Glutamatergic neuron (in vitro differentiated cells): ENCODE measurements at places on chromosomes 7 and 10.
A peak's percentile ranks its signal among the peaks of the same experiment; 100 is the strongest.

- DNase-seq, result no peak
Observed at GRCh38 chr7:157502701-157503111, 165.9 kb downstream of the DNAJB6 start.

DNA sequence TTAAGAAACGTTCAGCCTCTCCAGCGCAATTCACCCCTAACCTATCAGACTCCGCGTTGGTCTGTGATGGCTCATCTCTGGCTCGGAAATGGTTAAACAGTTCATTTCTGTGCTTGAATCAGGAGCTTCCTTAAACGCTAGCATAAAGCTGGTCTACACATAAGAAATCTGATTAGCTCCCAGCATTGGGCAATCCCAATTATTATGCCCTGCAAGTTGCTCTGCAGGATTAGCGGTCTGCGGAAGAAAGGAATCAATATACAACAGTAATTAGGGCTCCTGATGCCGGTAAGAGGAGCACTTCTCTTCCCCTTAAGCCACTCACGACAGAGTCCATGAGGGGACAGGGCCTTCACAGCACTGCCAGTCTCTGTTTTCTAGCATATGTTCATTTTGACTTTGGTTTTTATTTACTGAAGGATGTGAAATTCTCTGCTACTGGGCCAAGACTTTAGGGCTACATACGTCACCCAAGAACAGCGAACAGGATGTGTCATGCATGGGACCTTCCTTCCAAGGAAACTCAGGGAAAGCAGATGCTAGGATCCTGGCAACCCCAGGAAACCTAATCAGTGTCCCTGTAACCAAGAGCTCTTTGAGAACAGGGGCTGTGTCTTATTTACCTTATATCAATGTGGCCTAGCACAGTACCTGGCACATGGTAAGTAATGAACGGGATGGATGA, 324.4 kb downstream of the KCNMA1 start:
- no peak for DNase-seq

GRCh38 chr10:3186368-3186767, 13.8 kb upstream of the PITRM1 start:
- DNase-seq, result no peak

- DNase-seq, result no peak
Observed at GRCh38 chr7:132158166-132158565, 418.1 kb downstream of the PLXNA4 start.

GRCh38 chr10:2278363-2278762, 541.0 kb upstream of the ADARB2 start:
- DNase-seq, result no peak

DNA sequence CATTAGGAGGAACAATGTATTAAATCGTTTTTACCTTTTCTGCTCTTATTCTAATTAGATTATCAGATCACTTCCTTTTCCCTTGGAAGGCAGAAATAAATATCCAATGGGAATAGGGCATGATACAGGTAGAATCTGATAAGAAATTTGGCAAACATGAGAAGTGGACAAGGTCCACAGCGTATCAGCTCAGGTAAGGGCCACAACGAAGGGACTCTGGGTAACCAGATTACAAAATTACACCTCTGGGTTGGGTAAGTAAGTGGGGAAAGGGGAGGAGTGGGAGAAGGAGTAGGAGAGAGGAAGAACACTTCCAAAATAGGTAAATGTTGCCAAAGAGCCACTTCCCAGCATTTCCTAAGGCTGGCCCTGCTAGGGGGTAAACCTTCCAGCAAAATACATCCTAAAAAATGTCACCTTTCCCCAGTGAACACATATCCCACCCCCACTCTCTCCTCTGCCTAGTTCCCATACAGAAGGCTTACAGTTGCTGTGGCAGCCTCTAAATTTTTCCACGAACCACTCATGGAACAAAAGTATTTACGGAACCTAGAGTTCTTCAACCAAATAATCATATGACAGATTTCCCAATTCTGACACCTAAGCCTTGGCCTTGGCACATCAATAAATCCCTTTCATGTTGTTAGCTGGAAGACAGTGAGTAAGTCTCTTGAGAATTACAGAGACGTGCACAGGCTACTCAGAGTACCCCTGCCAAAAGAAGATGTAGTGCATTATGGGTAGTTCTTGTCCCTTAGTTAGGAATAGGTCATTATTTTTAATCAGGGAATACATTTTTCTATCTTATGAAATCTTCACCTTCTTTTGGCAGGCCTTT, 51.5 kb upstream of the DLX6 start:
- no peak for DNase-seq

DNA sequence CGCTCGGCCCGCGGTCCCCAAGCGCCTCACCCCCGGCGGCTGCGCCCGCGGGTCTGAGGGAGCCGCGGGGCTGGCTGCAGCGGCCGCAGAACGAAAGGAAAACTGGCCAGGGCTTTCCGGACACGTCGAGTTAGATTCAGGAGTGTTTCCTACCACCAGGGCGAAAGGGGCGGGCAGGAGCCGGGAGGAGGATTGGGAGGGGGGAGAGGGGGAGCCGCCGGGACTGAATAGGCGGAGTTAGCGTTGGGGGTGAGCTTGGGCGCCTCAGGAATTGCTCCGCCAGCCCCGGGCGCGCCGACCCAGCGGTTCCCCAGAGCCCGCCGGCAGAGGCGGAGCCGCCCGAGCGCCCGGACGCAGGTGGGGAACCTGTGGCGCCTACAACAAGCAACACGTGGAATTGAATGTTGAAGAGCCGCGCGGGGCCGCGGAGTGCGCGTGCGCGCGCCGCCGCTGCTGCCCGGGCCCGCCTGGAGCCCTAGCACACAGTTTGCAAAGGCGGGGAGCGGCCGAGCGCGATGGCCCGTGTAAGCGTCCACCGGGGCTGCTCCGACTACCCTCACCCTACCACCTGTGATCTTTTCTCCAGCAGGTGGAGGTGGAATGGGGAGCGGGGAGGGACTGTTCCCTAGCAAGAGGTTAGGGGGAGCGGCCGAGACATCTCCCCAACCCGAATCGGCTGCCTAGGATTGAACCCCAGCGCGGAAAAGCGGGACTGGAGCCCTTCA, at the start of gene CADPS2:
Gene CADPS2, minus strand, starts transcription at position 104 of the 725 bp plus-strand sequence. CDS start 123 bp downstream, outside the sequence.
- DNase-seq, result peak; percentile 66

DNA sequence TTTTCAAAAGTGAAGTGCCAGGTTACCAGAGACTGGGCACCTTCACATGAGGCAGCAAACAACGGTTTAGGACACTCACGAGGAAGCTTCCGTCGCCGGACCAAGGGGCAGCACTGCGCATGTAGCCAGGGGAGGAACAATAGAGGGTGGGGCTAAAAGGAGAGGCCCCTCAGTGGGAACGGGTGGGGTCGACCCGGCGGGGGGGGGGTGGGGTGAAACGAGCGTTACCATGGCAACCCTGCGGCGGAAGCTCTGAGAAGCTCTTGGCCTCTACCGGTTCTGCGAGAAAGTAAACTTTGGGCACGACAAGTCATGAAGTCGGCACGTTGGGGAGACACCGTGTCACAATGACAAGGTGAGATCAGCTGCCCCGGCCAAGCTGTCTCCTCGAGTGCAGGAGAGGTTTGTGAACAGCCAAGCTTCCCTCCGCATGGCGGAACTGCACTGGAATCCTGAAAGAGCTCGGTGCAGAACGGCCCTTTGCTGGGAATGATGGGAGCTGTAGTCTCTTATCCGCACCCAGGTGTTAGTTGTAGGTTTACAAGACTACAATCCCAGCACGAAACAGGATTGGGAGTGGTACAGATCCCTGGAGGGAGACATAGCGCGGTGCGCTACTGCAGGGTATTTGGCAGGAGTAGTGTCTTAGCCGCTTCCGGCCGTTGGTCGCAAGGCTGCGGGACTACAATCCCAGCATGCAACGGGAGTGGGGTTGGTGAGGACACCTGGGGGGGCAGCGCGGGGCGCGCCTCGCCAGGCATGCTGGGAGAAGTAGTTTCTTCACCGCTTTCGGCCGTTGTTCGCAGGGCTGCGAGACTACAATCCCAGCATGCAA, 72.8 kb upstream of the ZNF722 start:
- no peak for DNase-seq

DNA sequence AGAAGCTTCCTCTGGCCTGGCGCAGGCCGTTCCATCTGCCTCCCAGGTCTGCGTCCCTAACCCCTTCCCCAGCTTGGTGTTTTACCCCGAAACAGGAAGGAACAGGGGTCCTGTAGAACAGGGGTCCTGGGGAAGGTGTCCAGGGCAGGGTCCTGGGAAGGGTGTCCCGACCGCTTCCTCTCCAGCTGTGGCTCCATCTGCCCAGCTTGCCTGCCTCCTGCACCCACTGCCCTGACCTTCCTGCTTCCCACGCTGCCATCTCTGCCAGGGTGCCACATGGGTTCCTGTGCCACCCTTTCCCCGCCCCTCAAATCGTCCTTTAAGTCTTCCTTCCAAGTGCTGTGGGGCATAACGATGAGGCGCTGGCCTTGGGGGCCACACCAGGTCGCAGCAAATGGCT, 32.4 kb downstream of the WDR86 start:
- DNase-seq, result no peak
